CD4-positive, alpha-beta memory T cell (primary cell): ENCODE measurements at places on chromosomes 3 and 15. TPM values are rescaled to one million over a fixed set of nuclear protein-coding genes. Genes with fewer than 3 reads are reported as not detected.

Gene OSBPL10
- polyA plus RNA-seq, result 0.95 TPM

Gene SPSB4
- polyA plus RNA-seq, result not detected

Gene CHCHD6
- polyA plus RNA-seq, result 11.5 TPM

Gene CEP97
- polyA plus RNA-seq, result 3.7 TPM

Gene CADPS
- polyA plus RNA-seq, result not detected

Gene GALNT15
- polyA plus RNA-seq, result not detected

Gene CA12
- not detected for polyA plus RNA-seq

Gene GOLGA8O
- not detected for polyA plus RNA-seq

GRCh38 chr3:77795013-77795412 is 755.1 kb downstream of the ROBO2 start:
- no peak for DNase-seq

DNA sequence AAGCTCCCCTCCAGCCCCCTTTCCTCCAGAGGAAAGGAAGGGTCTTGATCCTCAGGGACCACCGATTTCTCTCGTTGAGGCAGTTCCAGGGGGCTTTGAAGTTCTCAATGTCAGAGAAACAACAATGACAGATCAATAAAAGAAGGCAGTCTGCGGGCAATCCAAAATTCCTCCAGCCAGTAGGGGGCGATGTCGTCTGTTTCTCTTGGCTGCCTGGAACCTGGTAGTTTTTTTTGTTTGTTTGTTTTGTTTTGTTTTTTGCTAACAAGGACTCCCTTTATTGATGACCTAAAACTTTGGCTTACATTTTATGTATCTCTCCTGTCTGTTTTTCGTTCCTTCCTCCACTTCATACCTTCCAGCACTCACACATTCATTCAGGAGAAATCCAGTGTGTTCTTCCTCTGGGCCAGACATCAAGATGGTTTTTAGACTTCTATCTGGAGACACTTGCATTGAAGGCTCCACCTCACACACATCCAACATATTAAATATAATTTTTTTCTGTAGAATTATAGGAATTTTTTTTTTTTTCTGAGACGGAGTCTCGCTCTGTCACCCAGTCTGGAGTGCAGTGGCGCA is 276.6 kb downstream of the RPLP1 start:
- DNase-seq, result peak; percentile 68

- DNase-seq, result no peak
These were observed 151.1 kb upstream of the OSTN start for GRCh38 chr3:191047930-191048329.

DNA sequence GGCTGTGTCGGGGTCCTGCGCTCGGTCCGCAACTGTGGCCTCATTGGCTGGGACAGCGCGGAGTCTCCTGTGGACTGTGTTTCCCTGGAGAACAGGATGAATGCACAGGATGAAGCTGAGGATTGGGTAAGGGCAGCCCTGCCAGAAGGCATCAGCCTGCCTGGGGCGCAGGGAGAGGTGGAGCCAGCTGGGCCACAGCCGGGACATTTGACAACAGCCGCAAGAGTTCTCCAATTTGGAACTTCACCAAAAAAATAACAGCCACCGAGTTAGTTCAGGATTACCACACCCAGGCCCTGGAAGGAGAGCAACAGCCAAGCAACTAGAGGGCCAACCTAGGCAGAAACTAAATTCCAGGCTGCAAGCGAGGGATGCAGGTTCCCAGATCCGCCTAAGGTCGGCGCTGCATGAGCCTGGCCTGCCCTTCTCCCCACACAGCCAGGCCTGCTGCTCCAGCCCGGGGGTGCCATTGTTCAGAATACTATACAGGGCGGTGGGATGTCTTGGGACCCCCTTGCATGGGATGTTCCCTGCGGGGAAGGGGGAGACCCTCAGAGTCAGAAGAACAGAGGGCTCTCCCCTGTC is 229.3 kb downstream of the OCA2 start:
- DNase-seq, result no peak

- no peak for DNase-seq
These were observed 889.7 kb downstream of the IGSF11 start for GRCh38 chr3:118144919-118145318.

- DNase-seq, result no peak
These were observed 6.0 kb downstream of the KLF15 start for GRCh38 chr3:126351086-126351770.

- no peak for DNase-seq
These were observed 57.6 kb downstream of the RAB11A start for GRCh38 chr15:65926899-65927298.

- DNase-seq, result no peak
These were observed 48.7 kb downstream of the NMNAT3 start for GRCh38 chr3:139629033-139629432.

DNA sequence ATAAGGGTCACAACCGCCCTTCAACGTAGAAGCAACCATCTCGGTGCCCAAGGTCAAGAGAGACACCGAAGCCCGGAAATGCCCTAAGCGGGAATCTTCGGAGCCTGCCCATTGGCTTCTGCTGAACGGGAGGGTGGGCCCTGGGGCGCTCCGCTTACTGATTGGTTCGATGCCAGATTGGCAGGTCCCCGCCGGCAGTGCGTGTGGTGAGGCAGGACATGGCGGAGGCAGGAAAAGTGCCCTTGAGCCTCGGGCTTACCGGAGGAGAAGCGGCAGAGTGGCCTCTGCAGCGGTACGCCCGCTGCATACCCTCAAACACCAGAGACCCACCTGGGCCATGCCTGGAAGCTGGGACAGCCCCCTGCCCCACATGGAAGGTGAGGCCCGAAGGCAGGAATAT is at the start of gene REC114:
TSS of gene REC114 (plus strand) at position 197 of the 400 bp plus-strand sequence. CDS start at position 219, 22 bp downstream.
- no peak for DNase-seq

- no peak for DNase-seq
These were observed 20.0 kb upstream of the BLM start for GRCh38 chr15:90697175-90697574.

DNA sequence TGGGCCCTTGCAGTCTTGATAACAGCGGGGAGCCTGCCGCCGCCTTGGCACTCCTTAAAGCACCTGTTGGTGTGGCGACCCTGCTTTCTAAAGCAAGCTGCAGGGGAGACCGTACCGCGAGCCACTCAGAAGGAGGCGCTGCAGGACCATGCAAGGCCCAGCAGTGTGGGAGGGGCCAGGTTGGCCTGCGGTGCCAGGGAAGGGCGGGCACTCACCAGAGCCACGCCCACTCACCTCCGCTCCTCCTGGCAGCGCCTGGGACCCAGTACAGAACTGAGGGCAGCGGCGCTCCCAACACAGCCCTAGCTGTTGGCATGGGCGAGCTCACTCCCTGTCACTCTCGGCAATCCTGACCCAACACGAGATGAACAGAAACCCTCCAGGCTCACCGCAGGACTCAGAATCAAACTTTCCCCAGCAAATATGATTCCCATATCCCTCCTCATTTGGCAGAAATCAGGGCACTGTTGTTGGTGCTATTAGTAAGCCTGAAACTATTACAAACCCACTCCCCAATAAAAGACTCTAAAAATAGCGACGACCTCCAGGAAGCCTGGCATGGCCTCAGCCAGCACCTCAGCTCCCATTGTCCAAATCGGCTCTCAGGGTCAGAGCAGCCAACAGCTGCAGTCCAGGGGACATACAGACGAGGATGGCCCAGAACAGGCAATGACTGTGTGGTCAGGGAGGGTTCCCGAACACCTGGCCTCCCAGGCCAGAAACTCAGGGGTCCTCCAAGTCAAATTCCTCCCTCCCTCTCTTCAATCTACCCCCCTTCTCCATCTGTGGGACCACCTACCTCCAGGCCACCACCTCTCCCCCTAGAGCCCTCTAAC is 77.2 kb downstream of the TBC1D2B start:
- DNase-seq, result peak; percentile 82

- DNase-seq, result no peak
These were observed 10.3 kb downstream of the TM4SF1 start for GRCh38 chr3:149366941-149367840.

GRCh38 chr3:146189519-146190173 is 28.7 kb upstream of the PLOD2 start:
- DNase-seq, result peak; percentile 12

- DNase-seq, result no peak
These were observed 605.0 kb upstream of the TBL1XR1 start for GRCh38 chr3:177802151-177802900.

DNA sequence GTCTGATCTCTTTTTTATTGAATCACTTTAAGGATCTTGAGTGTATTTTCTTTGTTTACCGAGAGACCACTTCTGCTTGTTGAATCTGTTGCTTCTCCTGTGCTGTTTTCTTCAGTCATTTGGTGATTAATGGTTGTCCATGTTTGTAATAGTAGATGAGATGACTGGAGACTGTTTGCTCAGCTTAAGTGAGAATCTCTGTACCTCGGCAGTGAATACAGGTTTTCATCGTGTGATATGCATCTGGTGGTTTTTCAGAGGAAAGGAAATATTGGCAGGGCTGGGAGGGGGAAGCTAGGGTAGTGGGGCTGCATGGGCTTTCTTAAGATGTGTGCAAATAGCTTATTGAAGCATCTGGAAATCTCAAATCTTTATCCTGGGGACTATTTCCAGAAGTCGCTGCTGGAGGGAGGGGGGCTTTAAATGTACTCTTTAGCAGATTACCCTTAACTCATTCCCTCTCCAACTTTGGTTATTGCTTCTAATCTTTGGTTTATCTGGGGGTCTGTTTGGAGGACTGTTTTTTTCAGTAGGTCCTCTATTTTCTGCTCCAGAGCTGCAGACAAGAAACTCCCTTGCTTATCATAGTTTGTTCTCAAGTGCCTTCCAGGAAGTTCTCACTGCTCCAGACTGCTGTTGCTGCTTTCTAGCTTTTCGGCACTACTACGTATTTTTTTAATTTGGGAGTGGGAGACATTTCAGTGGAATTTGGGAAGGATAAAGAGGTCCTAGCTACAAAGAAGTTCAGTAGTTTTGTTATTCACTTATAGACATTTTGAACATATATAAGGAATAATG is 19.4 kb downstream of the CMTM8 start:
- no peak for DNase-seq

DNA sequence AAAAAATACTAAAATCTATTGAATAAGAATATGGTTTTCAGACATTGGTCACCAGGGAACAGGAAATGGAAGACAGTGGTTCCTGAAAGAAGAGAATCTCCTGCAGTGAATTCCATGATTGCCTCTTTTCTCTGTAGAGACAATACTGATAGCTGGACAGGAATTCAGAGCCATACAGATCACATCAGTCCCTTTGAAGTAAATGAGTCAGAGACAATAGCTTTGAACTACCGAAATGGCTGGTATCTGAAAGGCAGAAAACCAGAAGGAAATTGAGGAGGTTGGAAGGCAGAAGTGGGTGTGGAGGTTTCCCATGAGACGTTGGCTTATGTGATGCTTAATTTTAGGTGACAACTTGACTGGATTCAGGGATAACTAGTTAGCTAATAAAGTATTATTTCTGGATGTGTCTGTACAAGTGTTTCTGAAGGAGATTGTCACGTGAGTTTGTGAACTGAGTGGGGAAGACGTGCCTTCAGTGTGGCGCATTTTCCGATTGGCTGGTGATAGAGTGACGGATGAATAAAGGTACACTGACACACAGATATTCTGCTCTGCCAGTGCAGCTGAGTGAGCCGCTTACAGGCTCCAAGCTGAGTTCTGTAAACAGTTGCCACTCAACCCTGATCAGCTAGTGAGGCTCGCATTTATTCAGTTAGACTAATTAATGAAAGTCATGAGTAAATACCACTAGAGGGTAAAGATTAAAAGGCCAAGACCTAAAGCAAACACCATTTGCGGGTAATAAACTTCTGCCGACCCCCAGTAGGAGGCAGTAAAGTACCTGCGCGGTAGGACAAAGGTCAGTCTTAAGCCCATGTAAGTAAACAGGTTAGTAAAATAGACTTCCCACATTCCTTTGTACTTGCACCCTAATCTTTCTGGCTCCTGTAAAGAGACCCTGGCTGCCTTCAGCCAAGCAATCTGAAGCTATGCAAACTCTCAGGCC is 1298.6 kb downstream of the SI start:
- DNase-seq, result no peak

GRCh38 chr15:93070132-93070531 is 18.9 kb downstream of the RGMA start:
- no peak for DNase-seq

DNA sequence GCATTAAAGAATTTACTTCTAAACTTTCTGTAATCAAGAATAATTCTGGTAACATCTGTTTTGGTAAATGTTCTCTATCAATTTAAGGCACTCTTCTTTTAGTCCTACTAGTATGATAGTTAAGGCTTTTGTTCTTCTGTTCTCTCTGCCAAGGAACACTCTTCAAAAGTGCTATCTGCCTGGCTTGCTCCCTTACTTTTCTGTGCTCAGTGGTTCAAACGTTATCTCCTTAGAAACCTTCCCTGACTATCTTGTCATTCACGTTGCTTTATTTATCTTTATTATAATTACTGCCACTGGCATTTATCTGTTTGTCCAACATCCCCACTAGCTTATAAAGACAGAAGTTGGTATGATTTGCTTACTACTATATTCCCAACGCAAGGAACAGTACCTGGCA is 59.2 kb downstream of the RFX7 start:
- no peak for DNase-seq

- no peak for DNase-seq
These were observed 30.4 kb downstream of the SLC41A3 start for GRCh38 chr3:126053513-126053912.
